NCI-H2107 (cell line): ENCODE measurements at places on chromosomes 1 and 21.

- DNase-seq = no peak
Measured at GRCh38 chr1:170247751-170248521, 102.2 kb downstream of the NTMT2 start.

DNA sequence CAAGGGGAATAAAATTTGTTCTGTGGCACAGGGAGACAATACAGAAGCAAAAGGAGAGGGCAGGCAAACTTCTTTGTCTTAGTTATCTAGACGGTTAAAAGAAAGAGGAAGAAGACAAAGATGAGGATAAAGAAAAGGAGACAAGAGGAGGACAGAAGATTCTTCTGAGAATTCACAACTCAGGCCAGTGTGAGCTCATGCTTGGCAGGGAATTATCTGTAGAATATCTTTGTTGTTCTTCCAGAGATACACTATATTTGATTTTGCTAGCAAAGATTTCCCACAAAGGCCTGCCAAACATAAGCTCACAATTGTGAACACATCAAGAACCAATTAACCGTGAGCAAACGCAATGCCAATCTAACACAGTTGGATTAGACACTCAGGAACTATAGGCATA lies 21.4 kb downstream of the SLC16A1 start:
- DNase-seq = no peak

DNA sequence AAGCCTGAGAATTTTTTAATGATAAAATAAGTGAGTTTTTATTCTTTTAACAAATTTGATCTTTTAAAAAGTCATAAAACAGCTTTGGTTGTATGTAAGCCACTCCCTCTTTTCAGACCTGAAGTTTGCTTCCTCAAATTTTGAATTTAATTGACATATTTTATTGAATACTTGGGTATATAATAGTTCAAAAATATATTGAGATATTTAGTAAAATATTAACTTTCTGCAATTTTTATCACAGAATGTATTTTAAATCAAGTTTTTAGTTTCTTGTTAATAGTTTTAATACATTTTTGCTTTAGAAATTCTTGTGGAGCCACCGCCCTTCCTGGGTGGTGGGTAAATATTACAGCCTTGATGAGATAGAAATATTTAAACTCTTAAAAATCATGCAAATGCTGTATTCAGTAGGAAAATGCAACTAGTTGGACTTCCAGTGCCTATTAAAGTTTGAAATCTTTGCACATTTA lies 867 bp downstream of the PTPRC start:
- DNase-seq = no peak

DNA sequence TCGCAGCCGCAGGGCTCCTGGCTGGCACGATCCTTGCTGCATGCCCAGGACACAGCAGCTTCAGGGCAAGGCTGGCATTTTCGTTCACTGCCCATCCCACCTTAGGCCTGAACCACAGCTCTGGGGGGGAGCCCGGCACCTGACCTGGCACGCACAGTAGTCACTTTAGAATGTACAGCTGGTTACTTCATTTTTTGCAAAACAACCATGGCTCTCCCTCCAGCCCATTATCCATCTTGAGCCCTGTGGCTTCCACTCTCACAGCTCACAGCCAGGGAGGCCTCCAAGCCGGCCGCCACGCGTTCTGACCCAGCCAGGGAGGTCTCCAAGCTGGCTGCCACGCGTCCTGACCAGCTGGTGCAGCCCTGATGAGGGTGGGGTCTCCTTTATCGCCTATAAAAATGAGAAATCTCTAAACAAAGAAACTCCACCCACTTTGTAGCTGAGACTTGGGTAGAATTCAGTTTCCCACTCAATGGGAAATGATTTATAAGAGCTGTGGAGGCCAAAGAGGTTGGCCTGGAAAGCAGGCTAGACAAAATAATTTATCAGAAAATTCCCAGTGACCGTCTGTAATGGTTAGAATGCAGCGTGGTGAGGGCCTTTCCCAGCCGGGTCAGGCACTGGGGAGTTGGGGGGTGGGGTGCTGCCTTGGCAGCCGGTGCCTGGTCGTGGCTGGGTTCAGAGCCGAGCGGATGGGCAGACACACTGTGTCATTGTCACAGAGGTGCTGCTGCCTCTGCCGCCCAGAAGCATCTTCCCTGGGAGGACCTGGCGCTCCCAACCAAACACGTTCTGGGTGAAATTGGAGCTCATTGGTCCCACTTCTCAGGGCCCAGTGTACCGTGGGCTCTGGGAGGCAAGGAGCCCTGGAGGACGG lies 54.6 kb upstream of the ACTRT2 start:
- no peak for DNase-seq

- no peak for DNase-seq
Measured at GRCh38 chr1:65425006-65425405, 4.5 kb downstream of the LEPR start.

DNA sequence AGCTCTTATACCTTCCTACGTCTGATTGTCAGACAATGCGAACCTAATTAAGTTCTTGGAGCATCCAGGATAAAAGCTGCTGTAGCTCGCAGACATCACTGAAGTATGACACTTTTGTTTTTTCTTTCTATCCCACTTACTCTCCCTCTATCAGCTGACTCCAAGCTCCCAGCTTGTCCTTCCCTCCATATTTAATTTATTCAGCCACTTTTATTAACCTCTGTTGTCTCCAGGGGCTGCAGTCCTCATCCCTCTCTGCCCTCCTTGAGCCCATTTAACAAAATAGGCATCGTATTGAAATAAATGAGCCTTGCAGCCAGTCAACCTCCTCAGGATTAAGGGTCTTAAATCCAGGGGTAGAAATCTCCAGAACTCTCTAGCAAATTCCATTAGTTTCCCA lies 7.1 kb downstream of the KIRREL1 start:
- no peak for DNase-seq

GRCh38 chr1:47507144-47507543 lies 69.3 kb downstream of the FOXD2 start:
- no peak for DNase-seq

- no peak for DNase-seq
Measured at GRCh38 chr1:43843684-43844083, 89.9 kb upstream of the ARTN start.

DNA sequence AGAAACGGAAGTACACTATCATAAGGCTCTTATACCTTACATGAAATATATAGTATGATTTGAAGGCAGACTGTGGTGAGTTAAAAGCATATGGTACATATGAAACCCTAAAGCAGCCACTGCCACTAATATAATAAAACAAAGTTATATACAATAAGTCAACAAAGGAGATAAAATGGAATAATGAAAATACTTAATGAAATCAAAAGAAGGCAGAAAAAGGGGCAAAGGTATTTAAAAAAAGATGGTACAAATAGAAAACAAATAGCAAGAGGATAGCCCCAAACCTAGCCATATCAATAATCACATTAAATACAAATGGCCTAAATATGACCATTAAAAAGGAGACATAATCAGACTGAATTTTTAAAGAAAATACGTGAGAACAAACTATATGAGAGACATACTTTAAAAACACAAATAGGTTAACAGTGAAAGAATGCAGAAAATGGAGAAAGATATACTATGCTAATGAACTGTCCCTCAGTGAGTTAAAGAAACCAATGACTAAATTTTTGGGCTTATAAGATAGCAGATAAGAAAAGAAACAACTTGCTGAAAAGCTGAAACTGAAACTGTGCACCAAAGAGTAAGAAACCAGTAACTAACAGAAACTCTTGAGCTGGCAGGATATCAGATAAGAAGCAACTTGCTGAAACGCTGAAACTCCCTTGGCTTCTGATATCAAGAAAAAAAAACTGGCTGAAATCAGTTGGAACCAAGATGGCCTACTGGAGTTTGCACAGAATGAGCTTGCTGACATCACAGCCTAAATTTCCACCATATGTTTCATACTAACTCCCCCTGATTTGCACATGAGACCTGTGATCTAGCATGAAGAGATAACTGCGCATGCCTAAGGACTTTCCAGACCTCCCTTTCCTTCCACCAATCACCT lies 44.3 kb upstream of the IL10 start:
- DNase-seq = no peak

GRCh38 chr1:145926686-145927062 lies 610 bp downstream of the RBM8A start:
- no peak for DNase-seq

DNA sequence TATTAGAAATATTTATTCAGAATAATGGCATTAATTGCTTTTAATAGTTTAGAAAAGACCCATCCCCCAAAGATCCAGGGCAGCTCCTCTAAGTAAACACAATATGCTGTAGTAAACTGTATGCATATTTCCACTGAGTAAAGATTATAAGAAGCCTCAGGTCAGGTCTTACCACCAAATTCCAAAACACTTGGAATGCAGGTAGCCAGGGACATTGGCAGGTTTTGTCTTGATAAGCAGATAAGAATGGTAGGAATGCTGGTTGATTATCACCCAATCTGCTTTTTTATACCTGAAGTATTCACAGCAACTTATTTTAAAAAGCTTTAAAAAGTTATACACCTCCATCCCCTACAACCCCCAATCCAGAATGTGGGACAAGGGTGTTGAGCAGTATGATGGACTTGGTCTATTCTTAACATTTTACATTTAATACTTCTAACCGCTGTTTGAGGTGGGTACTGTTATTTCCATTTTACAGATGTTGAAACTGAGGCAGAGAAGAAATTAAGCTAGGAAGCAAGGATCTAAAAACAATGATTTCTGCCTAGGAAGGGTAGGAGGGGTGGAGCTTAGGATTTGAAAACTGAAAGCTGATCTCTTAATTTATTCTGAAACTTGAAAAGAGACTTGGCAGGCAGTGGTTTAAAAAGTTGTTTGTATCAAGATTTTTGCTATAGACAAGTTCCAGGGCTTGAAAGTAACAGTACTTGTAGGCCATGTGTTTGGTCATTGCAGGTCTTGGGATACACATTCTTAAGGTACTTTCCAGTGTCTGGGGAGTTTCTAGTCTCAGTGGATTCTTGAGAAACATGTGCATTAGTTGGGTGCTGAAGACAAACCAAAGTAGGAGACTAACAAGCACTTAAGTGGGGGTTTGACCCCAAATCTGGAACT lies 15.6 kb upstream of the THEM4 start:
- no peak for DNase-seq

- DNase-seq = no peak
Measured at GRCh38 chr1:53942127-53942957, 3.2 kb downstream of the IFT25 start.

GRCh38 chr1:59520827-59521418 lies 224.0 kb downstream of the FGGY start:
- no peak for DNase-seq

DNA sequence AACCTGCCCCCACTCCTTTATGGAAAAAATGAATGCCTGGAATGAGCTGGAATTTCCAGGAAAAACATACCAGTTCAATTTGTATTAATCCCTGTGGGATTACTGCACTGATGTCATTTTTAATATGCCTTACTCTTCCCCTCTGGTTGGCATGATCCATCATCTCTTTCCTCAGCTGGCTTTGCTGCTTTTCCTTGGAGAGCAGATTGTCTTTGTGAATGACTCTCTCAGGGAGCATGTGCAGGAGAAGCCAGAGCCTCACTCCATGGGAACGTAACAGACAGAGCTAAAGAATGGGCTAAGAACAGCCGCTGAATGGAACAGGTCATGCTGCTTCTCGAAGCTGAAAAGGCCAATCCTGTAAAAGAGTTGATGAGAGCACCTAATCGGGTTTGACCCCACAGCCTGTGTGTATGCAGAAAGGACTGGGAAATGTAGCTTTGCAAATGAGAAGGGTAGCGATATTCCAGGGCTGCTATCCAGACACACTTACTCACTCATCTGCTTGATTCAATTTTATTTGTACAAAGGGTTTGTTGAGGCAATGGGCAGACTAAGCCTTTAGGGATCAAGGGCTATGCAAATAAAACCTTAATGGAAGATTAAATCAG lies 20.7 kb downstream of the PHC2 start:
- DNase-seq = no peak

DNA sequence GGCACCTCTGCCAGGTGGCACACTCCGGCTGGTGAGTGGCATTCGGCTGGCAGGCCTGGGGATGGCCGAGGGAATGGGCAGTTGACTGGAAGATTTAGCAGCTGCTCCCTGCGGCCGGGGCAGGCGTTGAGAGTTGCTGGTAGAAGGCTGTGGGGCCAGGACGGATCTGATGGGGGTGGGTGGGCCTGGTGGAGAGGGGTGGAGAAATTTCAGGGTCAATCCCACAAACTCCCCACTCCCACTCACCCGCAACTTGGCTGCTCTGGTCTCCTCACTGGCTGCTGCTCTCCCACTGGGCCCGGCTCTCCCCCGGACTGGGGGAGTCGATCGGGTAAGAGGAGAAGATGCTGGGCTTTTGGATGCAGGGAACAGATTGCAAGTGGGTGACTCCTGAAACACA lies 2.1 kb downstream of the PSRC1 start:
- no peak for DNase-seq

- DNase-seq = no peak
Measured at GRCh38 chr1:65994223-65994622, 201.5 kb downstream of the PDE4B start.

DNA sequence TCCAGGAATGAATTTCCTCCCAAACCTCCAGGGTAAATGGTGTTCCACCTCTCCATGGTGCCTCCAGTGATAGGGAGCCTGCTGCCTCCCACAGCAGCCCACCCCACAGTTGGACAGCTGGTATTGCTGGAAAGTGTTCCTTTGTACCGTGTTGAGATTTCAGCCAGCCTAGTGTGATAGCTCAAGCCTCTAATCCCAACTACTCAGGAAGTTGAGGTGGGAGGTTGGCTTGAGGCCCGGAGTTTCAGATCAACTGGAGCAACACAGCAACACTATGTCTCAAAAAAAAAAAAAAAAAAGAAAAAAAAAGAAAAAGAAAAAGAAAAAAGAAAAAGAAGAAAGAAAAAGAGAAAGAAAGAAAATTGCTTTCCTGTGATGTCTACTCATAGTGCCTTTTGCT lies 96.1 kb downstream of the CHD1L start:
- no peak for DNase-seq

DNA sequence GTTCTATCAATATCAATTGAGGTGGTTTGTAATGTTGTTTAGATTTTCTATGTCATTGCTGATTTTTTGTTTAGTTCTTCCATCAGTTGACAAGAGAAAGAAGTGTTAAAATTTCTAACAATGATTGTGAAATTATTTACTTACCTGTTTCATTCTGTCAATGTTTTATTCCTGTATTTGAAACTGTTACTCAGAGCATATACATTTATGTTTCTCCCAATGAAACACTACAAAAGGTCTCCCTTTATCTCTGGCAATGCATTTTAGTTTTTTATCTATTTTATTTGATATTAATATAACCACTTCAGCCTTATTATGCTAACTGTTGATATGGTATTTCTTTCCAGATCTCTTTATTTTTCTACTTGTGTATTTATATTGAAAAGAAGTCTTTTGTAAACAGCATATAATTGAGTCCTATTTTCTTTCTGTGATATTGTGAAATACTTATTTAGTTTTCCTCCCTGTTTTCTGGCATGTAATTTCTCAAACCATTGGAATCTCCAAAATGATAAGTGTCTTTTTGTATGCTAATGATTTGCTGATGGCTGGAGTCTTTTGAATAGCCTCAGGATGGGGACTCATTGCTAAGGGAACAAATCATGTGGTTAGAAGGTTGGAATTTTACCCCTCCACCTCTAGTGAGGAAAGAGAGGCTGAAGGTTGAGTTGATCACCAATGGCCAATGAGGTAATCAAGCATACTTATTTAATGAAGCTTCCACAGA lies 122.0 kb downstream of the ADSS2 start:
- no peak for DNase-seq
